Caco-2 (cell line): ENCODE measurements at places on chromosomes 2 and 18. TPM values are rescaled to one million over a fixed set of nuclear protein-coding genes. Genes with fewer than 3 reads are reported as not detected.

PRR30 gene
- total RNA-seq, result not detected in 2 replicates

ABCG5 gene
- not detected in 2 replicates for total RNA-seq

DCDC2C gene
- total RNA-seq, result not detected in 2 replicates

DNA sequence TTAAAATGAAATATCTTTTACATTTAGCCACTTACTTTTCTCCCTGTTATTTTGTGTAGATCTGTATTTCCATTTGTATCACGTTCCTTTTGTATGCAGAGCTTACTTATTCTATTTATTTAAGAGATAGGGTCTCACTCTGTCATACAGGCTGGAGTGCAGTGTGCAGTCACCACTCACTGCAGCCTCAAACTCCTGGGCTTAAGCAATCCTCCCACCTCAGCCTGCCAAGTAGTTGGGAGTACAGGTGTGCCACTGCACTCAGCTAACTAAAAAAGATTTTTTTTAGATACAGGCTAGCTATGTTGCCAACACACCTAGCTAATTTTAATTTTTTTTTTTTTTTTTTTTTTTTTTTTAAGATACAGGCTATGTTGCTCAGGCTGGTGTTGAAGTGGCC, 10.9 kb downstream of the PTPN18 start:
- H3K36me3 ChIP-seq, result peaks cover 4% of the 10 kb centered on the region; the same call in 1 of the 2 replicates
- H3K27me3 ChIP-seq, result no peaks in the 10 kb centered on the region
- no peak for DNase-seq
- H3K27ac ChIP-seq, result no peak overlapping the region
- H3K4me3 ChIP-seq, result no peak overlapping the region

DNA sequence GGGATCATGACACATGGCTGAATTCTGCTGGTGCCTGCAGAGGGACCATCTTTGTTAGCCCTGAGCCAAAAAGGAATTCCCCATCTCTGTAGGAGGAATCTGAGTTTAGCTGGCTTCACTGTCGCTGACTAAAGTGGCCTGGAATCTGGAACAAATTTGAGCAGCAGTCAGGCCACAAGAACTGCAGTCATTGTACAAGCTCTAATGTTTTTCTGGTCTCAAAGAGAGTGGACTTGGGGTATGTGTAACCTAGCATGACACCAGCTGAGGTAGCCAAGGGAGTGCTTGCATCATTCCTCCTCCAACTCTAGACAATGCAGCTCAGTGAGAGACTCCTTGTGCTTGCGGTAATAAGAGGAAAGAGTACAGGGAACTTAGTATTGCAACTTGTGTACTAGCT, 539.1 kb upstream of the LRRTM4 start:
- H3K4me3 ChIP-seq, result no peak overlapping the region
- DNase-seq, result no peak
- H3K4me1 ChIP-seq, result no peaks in the 10 kb centered on the region
- no peaks in the 10 kb centered on the region for H3K27me3 ChIP-seq
- no peak overlapping the region for H3K27ac ChIP-seq
- H3K36me3 ChIP-seq, result no peaks in the 10 kb centered on the region

GRCh38 chr2:224102991-224103390, 63.9 kb upstream of the SERPINE2 start:
- no peaks in the 10 kb centered on the region for H3K4me1 ChIP-seq
- DNase-seq, result no peak
- H3K27me3 ChIP-seq, result no peaks in the 10 kb centered on the region
- no peak overlapping the region for H3K4me3 ChIP-seq
- no peak overlapping the region for H3K27ac ChIP-seq
